Activated CD4-positive, alpha-beta T cell treated with anti-CD3 and anti-CD28 coated beads, Interleukin-2, amount 10 ng/mL, durations not matched to agents 24 days and 14 days (primary cell): ENCODE measurements at places on chromosomes 4 and X. TPM values are rescaled to one million over a fixed set of nuclear protein-coding genes. Genes with fewer than 3 reads are reported as not detected.

DNA sequence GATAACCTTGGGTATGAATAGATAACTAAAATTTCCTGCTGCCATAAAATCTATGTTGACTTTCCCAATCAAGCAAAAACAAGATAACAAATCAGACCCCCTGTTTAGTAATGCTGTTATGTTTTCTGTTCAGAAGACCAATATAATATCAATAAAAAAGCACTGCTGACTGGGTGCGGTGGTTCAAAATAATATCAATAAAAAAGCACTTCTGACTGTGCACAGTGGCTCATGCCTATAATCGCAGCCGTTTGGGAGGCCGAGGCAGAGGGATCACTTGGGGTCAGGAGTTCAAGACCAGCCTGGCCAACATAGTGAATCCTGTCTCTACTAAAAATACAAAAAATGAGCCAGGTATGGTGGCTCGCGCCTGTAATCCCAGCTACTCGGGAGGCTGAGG lies 36.7 kb downstream of the ANTXR2 start:
- H3K4me3 ChIP-seq = peak overlapping the region; percentile 27
- DNase-seq = no peak
- H3K27ac ChIP-seq = peak overlapping the region; percentile 35
- H3K27me3 ChIP-seq = no peaks in the 10 kb centered on the region
- peaks cover 25% of the 10 kb centered on the region for H3K4me1 ChIP-seq

DNA sequence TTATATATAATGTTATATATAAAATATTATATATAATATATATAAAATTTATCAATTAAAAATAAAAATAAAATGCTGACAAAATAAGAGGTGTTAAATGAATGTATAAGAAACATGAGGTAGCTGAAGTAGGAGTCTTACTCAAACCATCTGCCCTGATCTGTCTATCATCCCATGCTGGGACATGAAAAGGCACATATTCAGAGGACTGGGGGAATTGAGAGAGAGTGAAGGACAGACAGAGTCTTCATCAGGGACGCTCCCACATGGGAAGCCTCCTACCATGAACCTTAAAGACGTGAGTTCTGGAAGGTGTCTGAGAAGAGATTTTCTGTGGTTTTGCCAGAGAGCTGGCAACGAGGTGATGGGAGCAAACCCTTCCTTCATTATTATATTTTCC lies 4.1 kb upstream of the ARSF start:
- no peak overlapping the region for H3K27ac ChIP-seq
- no peaks in the 10 kb centered on the region for H3K36me3 ChIP-seq
- no peaks in the 10 kb centered on the region for H3K27me3 ChIP-seq
- H3K4me1 ChIP-seq = no peaks in the 10 kb centered on the region
- DNase-seq = no peak

- no peak overlapping the region for H3K27ac ChIP-seq
- H3K36me3 ChIP-seq = peaks cover 61% of the 10 kb centered on the region
- no peaks in the 10 kb centered on the region for H3K27me3 ChIP-seq
- peak overlapping the region; percentile 33 for H3K4me3 ChIP-seq
These were observed 13.3 kb downstream of the HNRNPD start for GRCh38 chr4:82360298-82361177.

DNA sequence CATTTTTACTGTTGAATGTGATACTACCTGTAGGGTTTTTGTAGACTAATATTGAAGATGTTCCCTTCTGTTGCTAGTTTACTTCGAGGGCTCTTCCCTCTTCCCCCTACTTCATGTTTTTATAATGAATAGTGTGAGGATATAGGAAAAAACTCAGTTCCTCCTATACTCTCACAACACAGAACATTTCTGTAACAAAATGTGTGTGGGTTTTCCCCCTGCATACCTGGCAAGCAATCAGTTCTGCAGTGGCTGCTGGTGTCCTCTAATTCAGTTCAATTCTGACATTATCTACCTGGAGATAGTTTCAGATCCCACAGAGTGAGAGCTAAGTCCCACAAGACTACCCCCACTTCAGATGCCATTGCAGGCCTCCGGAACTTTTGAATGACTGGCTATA lies 107.9 kb downstream of the KDM6A start:
- H3K4me3 ChIP-seq = no peak overlapping the region
- no peak overlapping the region for H3K27ac ChIP-seq
- peaks cover 16% of the 10 kb centered on the region for H3K36me3 ChIP-seq
- no peaks in the 10 kb centered on the region for H3K27me3 ChIP-seq
- no peak for DNase-seq

The STOX2 gene
- total RNA-seq = not detected in 2 replicates

DNA sequence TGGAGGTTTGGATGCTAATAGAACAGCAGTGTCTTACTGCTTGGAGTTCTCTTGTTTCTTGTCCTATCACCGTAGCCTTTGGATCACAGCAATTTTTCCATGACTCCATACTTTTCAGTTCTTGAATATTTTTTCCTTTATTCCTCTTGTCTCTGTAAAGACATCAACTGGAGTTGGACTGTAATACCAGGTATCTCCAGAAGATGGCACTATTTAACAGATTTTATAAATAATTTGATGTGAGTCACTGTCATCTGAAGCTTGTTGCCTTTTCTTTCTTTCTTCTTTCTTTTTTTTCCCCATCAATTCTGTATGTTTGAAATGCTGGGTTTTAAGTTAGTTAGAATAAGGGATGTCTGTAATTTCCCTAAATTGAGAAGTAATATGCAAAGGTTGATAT lies 24.1 kb downstream of the HPRT1 start:
- H3K27me3 ChIP-seq = no peaks in the 10 kb centered on the region
- DNase-seq = peak; percentile 57
- peaks cover 15% of the 10 kb centered on the region for H3K36me3 ChIP-seq
- no peak overlapping the region for H3K4me3 ChIP-seq
- H3K27ac ChIP-seq = no peak overlapping the region
